Activated naive CD4-positive, alpha-beta T cell treated with Interleukin-2 at 50 U/mL for 16 hours (primary cell): ENCODE measurements at places on chromosomes 11 and 22.

DNA sequence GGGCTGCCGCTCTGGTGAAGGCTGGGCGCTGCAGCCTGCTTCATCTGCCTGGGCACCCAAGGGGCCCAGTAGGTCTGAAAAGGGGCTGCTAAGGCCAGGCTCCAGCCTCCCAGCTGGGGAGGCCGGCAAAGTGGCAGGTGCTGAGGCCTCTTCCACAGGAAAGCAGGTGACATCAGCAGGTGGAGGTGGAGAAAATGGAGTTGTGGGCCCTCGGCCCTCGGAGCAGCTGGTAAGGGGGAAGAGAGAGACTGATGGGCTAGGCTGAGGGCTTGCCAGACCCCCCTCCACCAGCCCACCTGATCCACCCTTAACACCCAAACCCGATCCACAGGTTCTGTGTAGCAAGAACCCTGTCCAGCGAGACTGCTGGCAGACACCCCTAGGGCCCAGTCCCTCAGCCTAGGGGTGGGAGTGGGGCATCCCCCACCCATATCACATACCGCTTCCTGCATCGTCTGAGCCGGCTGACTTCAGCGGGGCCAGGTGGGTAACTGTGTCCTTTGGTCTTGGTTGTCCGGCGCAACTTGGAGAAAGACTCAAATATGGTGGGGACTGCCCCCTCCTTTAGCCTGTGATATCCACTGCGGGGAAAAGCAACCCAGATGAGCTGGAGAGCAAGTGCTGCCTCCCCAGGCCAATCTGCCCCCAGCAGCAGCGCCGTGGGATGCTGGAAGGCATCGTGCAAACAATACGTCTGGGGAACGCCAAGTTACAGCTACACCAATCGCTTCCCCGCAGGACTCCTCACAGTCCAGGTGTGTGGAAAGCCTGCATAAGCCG is 1.5 kb downstream of the THAP7 start:
- DNase-seq: no peak

- DNase-seq: no peak
Measured at GRCh38 chr11:17563231-17563646, 16.2 kb downstream of the OTOG start.

DNA sequence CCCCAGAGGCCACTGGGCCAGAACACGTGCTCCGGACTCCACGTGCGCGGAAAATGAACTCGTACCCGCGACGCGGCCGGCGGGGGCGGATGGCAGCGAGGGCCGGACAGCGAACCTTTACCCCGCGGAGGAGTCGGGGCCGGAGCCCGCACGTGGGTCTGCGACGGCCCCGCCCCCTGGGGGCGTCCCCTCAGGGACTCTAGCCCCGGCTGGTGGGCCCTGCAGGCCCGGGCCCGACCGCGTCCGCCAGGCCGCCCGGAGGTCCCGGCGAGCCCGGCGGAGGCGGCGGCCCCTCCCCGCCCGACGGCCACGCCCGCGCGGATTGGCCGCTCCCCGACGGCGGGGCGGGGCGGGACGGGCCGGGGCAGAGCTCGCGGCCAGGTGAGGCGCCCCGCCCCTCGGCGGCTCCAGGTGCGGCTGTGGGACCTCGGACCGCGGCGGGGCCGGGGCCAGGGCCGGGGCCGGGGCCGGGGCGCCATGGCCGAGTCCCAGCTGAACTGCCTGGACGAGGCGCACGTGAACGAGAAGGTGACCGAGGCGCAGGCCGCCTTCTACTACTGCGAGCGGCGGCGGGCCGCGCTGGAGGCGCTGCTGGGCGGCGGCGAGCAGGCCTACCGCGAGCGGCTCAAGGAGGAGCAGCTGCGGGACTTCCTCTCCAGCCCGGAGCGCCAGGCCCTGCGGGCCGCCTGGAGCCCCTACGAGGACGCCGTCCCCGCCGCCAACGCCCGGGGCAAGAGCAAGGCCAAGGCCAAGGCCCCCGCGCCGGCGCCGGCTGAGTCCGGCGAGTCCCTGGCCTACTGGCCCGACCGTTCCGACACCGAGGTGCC is at the start of gene FAM83F:
TSS of gene FAM83F (plus strand) at position 389 of the 827 bp plus-strand sequence. CDS start at position 478, 89 bp downstream.
- DNase-seq: peak; percentile 32

- no peak for DNase-seq
Measured at GRCh38 chr11:86151174-86152005, 82.5 kb upstream of the PICALM start.

GRCh38 chr22:30170129-30170528 is 76.4 kb downstream of the LIF start:
- no peak for DNase-seq

DNA sequence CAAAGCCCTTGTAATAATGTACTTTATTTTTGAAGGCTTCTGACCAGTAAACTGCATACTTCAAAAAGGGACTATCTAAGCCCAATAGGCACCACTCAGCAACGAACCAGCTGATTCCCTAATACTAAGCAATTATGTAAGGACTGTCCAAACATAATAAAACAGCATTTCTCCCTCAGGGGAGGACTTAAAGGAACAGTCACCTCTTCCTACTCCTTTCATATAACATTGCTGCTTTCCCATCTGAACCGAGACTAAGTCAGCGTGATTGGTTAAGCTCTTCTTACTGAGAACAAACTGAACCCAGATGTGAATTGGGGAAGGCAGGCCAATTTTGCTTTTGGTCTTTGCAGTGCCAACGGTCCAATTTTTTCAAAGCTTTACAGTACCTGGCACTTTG is 420.0 kb downstream of the METTL15 start:
- no peak for DNase-seq

DNA sequence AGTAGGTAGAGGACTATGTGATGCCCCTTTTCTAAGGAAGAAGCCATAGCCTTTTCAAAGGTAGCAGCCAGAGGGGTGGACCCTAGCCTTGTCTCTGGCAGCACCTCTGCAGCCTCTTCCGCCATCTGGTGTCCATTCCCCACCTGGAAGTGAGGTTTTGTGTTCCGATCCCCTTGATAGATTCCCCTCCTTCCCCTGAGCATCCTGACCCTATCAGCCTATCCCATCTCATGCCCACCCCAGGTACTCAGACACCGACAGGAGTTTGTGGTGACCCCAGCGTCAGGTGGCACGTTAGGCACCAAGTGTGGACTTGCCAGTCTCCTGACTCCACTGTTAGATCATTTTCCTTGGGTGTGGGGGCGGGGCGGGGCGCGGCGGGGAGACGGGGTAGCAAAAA is 398 bp upstream of the FAM89B start:
- DNase-seq: no peak

GRCh38 chr11:119637481-119637880 is 91.5 kb downstream of the NECTIN1 start:
- DNase-seq: no peak

- DNase-seq: no peak
Measured at GRCh38 chr11:117502015-117502778, 174.5 kb downstream of the CEP164 start.

DNA sequence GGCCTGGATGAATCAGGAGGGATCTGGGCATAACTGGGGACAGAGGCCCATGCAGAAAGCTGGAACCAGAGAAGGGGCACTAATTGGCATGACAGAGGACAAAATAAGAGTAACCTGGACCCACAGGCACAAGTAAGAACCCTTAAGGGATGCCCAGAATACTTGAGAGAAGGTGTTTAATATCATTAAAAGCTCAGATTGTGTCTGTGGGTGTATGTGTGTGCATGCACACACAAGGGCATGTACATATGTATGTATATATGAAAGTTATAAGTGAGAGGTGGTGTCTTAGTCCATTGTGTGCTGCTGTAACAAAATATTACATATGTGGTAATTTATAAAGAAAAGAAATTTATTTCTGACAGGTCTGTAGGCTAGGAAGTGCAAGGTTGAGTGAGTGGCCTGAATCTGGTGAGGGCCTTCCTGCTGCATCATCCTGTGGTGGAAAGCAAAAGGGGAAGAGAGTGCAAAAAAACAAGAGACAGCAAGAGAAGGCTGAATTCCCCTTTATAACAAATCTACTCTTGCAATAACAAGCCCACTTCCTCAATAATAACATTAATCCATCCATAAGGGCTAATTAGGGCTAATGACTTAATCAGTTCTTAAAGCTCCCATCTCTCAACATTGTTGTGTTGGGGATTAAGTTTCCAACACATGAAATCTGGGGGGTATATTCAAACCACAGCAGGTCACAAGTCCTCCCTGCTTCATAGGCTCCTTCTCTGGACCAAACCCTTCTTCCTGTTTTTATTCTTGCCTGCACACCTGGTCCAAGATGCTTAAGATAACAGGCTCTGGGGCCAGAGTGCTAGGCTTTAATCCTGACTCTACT is 68.3 kb upstream of the POU2AF2 start:
- DNase-seq: no peak

DNA sequence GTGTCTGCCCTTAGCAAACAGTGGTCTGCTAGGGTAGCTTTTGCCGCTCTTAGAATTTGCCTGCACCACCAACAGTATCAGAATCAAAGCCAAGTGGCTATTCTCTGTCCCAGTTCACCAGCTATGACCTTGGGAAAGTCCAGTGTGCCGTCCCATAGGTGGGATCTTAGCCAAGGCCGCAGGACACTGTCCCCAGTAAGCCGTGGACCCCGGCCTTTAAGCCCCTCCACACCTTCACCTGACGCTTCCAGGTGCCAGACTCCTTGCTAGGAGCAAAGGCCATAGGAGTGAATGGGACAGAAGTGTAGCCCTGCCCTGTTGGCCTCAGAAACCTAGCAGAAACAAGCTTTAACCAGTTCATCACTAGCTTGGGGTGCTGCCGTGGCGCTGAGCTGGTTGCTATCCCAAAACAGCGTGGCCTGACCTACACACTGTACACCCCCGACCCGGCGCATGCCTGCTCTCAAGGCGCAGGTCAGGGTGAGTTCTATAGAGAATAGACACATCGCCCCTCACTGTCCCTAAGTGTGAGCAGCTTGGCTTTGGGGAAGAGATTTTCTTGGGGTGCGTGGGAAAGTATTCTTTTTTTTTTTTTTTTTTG is 4.5 kb downstream of the FADD start:
- no peak for DNase-seq

- no peak for DNase-seq
Measured at GRCh38 chr11:14634813-14635212, 8.8 kb upstream of the PDE3B start.
